Activated T-helper 1 cell treated with Interleukin-2 at 50 U/mL for 16 hours (primary cell): ENCODE measurements at places on chromosomes 12 and 14.

DNA sequence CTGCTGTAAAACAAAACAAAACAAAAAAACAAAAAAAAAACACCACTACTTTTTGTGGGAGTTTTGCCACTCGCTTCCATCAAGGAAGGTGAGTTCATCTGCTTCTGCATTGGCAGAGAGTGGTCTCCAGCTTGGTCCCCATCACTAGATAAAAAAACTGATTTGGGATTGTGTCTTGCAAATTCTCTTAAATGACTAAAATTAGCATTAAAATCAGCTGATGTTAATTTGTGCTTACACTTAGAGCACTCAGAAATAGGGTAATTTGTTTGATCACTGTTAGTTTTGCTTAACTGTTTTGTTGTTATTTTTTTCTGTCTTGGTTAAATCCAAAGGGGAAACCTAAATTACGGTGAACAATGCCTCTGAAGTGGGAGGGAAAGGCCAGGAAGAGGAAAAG, 1048.0 kb downstream of the LRFN5 start:
- no peak for DNase-seq

DNA sequence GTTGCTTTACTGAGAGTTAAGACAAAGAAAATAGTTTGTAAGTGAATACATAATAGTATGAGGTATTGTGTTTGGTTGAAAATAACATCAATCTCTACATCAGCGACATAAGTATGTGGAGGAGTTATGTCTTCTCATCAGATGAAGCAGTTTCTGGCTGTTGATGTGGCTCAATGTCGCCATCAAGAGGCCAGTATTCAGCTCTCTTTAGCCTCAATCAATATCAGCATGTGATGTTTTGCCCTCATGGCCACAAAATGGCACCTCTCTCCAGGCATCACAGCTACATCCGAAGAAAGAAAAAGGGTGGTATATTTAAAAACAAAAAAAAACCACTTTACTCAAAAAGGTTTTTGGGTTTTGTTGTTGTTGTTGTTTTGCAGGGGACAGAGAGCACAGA, 302.3 kb upstream of the TMEM132C start:
- DNase-seq = no peak

DNA sequence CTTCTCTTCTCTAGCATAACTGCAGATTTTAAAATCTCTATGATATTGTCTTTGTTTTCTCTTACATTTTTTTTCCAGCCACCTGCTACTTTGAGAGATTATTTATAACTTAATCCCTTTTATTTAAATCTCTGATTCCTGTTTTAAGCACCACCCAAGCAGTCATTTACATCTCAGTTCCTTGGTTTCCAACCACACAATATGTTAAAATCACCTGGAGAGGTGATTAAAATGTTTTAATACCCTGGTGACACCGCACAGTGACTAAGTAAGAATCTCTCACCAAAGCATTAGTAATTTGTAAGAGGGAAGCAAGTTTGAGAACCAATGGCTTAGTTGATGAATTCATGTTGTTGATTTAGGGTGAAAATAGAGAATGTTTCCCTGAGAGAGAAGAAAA, 849.8 kb downstream of the TMTC2 start:
- DNase-seq = no peak

DNA sequence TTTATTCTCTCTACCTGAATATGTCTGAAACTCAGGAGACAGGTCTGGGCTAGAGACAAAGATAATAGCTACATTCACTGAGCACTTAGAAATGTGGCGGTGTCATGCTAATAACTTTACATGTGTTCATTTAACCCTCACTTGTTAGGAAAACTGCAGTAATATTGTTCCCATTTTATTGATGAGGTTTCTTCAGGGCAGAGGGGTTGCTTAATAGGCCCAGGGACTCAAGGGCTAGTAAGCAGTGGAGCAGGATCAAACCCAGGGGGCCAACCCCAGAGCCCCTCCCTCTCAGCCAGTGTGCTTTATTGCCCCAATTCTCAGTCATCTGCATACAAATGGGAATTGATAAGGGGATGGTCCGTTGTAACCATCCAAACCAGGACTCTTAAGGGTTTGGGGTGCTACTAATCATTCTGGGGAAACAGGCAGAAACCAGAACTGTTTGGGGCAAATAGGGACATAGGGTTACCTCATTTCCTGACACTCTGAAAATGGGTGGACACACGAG, 142.8 kb upstream of the AMIGO2 start:
- DNase-seq = no peak

GRCh38 chr14:65588426-65589140, 176.1 kb downstream of the FUT8 start:
- DNase-seq = no peak

- DNase-seq = no peak
Observed at GRCh38 chr14:67232066-67232465, 9.2 kb upstream of the PALS1 start.

- DNase-seq = no peak
Observed at GRCh38 chr14:36317650-36318049, 2.8 kb downstream of the MBIP start.

DNA sequence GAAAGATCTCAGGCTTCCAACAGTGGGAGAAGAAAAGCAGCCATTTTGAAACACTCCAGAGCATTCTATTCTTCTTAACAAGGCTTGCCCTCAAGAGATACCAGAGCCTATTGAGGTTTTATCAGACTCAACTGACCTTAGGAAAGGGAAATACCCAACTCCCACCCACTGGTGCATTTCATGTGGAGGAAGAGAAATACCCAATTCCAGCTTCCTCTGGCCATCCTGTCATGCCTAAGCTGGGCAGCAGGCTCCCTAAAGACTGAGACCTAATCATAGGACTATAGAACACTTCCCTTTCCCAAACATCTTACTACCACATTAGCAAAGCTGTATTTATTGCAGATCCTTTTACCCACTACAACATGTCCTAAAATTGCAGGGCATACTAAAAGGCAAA, 164.5 kb downstream of the KIF21A start:
- DNase-seq = no peak

GRCh38 chr14:93072659-93073357, 42.9 kb downstream of the ITPK1 start:
- no peak for DNase-seq

DNA sequence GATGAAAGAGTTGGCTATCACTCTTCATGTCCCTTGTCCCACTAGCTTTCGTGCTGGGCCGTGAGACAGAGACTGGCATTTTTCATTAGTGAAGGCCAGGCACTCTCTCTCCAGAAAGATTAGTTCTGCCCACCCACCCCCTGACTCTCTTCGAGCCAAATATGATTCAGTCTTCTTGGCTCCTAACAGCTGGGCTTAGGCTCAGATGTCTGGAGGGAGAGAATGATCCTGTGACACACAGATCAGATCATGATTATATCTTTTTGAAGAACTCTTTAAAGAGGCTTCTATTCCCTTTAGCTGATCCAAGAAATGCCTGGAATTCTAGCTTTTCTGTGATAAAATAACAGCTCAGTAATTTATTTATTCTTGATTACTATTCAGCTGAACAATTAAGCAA, 5.2 kb upstream of the GNG2 start:
- DNase-seq = no peak

GRCh38 chr12:94209240-94209639, 60.9 kb downstream of the PLXNC1 start:
- DNase-seq = no peak

DNA sequence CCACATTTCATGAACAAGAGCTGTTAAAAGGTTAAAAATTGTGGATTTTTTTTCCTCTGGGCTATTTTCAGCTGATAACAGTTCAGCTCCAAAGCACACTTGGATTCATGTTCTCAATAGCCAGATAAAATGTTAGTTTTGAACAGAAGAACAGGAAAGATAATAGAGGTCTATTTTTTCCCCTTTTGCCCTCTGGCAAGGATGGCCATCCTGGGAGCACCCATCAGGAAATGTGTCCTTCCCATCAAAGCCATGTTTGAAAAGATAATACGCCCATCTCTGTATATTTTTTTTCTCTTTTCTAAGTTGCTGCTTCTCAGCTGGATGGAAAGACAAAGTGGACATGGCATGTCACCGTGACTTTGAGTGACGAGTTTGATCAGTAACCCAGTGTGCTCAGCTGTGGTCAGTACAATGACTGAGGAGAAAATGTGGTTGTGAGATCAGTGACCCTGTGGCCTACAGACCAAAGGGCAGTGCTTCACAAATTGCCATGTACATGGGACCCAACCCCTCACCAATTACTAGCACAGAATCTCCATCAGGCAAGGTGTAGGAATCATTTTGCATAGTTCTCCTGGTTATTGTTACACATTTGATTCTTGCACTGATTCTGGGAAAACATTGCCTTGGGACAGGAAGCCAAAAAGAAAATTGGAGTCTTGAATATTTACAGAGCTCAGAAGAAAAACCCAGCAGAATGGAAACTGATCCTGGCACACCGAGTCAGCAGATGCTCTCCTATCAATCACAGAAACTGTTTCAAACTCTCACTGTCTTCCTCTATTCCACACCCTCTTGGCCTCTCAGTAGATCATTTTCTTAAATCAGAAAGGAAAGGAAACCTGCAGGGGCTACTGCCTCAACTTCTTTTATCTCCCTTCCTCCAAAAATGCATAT, 64.3 kb downstream of the ANO6 start:
- DNase-seq = no peak

DNA sequence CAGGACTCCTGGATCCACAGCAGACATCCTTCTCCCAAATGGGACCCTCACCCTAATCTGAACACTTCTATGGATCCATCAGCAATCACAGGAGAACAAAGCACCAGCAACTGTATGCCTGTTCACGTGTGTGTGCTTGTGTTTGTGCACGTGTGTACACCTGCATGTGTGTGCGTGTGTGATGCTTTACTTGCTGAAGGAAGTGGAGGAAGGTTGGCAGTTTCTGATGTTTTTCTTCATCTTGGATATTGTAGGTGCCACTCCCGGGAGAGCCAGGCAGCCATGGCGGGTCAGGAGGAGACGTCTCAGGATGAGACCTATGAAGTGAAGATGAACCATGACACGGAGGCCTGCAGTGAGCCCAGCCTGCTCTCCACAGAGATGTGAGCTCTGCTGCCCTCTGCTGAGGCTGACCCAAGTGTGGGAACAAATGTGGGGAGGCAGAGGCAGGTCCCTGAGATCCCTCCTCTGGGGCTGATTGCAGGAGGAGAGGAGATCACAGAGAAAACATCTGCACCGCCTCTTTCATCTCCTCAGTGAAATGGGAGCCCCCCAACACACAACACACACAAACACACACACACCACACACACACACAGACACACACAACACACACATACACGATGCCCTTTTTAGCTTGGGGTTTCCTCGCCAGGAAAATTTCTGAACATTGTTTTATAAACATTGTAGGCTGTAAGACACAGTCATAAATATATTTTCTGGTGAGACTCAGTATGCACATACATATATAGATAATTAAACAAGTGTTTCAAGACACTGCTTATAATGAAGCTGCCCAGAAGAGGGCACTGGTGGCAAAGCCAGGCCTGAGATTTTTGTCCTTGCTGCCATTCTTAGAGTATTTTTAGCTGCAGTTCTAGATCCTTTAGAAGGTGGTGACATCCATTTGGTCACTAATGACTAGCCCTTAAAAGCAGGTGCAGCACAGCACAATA, 112.2 kb upstream of the FKBP4 start:
- DNase-seq = no peak

DNA sequence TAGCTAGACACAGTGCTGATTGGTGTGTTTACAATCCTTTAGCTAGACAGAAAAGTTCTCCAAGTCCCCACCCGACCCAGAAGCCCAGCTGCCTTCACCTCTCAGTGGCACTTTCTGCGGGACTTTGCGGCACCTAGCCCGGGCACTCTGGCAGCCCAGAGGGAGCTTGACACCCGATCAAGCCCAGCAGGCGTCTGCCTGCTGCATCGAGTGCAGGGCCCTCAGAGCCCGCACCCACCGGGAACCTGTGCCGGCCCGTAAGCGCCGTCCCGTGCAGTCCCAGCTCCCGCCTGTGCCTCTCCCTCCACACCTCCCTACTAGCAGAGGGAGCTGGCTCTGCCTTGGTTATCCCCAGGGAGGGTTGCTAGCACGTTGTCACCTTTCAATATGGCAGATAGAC, 631.0 kb upstream of the STXBP6 start:
- no peak for DNase-seq

GRCh38 chr12:76010732-76011458, 20.7 kb downstream of the PHLDA1 start:
- DNase-seq = no peak

- DNase-seq = no peak
Observed at GRCh38 chr12:3130057-3130830, 53.1 kb downstream of the TSPAN9 start.

DNA sequence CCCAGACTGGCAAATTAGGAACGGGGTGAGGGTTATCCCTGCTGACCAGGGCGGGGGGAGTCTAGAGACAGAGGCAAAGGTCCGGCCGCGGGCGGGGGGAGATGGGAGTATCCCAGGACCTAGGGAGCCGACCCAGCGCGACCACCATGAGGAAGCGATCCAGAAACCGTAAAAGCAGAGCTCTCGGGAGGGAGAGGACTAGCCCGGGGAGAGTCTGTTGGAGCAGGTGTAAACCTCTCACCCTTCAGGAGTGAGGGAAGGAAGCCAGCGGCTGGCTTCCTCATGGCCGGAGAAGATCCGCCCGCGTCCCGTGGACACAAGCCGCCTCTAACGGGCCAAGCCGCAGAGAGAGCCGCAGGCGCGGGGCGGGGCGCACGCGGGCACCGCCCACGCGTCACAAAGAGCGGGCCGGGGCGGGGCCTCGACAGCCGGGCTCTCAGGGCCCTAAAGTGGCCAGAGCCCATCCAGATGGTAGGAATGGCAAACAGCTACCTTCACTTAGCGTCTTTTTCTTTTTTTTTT, at the start of gene ACRBP:
ACRBP (minus strand) TSS at position 350 of the 522 bp plus-strand sequence; CDS start at position 284, 66 bp downstream.
- DNase-seq = no peak

GRCh38 chr14:62269204-62269603, 507.0 kb downstream of the SNAPC1 start:
- DNase-seq = no peak

GRCh38 chr12:105547786-105548185, 217.3 kb downstream of the C12orf75 start:
- no peak for DNase-seq

DNA sequence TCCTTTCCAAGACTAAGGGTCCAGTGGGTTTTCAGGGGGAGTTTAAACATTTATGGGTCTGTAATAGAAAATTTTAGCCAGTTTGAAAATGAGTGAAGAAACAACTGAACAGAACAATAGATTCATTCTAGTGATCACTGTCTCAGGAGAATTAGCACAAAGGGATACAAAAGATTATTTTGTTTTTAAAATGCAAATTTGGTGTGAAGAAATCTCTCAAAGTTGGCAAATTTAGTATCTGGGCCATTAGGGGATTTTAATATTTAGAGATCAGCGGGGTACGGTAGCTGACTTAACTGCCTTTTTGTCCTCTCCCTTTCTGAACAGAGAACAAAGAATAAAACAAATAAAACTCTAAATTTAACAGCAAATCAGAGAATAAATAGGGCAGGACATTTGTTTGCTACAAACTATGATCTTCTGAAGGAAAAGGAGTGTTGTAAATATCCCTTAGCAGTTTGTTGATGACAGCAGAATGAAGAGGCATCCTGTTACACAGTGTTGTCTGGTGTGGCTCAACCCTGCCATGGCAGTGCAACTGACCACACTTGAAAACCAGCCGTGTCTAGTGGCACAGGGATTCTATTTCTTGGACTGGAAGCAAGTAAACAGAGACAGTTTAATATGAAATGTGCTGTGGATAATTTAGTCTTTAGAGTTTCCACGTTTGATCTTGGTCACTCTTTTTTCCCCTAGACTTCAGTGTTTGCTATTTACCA, 46.3 kb upstream of the LRTM2 start:
- DNase-seq = no peak
